Kidney glomerular epithelial cell (primary cell): ENCODE measurements at places on chromosomes 4 and X.

GRCh38 chr4:25981749-25982148 is 67.7 kb downstream of the SMIM20 start:
- no peak for DNase-seq

- no peak for DNase-seq
These were observed 22.3 kb downstream of the TEC start for GRCh38 chr4:48247142-48247877.

DNA sequence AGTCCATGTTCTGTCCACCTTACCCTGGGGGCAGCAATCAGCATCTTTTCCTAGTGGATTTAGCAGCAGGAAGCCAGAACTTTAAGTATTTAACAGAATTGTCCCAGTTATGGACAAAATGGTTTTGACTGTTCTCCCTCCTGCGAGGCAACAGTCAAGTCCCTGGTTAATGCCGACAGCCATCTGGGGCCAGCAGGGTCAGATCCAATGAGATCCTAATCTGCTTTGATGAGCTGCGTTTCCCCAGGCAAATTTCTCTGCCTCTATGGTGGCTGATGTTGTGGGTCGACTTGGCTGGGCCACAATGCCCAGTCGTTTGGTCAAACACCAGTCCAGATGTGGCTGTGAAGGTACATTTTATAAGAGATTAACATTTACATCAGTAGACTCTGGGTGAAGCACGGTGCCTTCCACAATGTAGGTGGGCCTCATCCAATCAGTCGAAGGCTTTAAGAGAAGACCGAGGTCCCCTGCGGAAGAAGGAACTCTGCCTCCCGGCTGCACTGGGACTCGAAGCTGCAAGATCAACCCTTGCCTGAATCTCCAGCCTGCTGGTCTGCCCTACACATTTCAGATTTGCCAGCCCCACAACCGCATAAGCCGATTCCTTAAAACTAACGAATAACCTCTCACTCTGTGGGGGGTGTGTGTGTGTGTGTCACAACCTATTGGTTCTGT is 89.0 kb upstream of the C4orf50 start:
- no peak for DNase-seq

DNA sequence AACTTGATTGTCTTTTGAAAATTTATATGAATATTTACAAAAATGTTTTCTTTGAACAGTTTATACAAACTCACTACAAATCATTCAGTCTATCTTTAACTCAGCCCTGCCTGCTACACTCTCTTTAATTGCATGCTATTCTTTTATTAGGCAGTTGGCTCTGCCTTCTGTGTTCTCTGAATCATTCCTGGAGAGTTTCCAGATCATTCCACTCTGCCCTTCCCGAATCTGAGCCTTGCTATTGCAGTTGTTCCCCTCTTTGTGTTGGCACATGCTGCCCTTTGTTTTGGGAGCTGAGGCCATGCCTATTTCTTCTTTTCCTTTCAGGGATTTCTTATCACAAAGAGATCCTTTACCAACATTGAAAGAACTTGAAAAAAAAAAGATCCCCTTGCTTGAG is 8.7 kb upstream of the TECRL start:
- no peak for DNase-seq

DNA sequence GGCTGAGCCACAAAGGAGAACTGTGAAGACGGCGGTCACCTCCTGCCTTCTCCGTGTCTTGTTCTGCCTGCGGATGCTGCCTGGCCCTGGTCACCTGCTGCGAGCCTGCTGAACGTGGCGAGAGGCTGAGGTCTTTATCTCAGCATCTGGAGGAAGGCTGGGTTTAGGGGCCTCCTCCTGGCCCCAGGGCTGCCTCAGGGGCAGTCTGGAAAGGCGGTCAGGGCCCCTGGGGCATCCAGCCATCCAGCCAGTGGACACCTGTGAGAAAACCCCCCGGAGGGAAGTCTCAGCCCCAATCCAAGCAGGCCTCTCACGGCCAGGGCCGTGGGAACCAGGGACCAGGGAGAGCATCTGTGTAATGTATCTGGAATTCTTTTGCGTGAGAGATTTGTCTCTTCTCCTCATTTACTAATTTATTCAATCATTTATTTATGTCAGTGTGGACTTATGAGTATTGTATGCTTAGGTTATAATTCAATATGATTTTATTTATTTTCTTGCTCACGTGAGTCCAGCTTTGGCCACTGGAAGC is 11.3 kb downstream of the PDE6B start:
- no peak for DNase-seq

DNA sequence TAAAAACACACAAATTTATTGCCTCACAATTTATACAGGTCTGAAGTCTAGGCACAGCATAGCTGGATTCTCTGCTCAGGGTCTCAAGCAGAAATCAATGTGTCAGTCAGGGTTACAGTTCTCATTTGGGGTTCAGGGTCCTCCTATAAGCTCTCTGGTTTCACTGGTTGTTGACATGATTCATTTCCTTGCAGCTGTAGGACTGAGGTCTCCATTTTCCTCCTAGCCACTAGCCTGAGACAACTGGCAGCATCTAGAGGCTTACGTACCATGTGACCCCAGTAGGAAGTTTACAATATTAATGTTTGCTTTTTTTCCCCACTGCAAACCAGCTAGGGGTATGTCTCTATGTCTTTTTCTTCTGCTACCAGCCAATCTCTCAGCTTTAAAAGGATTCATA is 102.5 kb downstream of the CPEB2 start:
- DNase-seq, result no peak

GRCh38 chr4:155025762-155026457 is 182.5 kb upstream of the NPY2R start:
- DNase-seq, result no peak

DNA sequence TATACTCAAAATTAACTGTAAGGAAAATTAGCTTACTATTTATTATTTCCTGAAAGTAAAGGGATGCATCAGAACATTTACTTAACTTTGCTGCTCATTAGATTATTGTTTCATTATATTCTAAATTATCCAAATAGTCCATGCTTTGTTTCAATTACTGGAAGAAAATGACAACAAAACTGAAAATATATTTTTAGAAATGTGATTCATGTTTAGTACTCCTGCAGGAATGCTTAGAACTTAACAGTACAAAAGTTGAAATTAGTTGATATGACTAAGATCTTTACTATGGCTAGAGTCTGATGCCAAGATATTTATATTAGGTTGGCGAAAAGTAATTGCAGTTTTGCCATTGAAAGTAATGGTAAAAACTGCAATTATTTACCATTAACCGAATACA is 660.5 kb upstream of the PABPC4L start:
- DNase-seq, result no peak

DNA sequence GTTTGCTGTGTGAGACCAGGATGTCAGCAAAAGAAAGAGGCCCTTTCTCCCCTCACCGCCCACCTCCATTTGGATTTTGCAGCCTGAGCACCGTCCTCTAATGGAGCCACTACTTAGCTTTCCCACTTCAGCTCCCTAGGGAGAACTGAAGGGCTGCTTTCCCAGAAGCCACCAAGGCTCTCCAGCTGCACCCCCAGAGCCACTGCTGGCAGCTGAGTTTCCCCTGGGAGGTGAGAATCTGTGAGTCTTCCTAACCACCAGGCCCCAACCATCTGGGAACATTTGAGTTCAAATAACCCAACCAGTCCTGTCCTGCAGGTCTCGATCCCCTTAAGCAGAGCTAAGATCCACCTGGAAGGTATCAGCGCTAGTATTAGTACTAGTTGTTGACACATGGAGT is 173.1 kb upstream of the USP9X start:
- DNase-seq, result no peak

DNA sequence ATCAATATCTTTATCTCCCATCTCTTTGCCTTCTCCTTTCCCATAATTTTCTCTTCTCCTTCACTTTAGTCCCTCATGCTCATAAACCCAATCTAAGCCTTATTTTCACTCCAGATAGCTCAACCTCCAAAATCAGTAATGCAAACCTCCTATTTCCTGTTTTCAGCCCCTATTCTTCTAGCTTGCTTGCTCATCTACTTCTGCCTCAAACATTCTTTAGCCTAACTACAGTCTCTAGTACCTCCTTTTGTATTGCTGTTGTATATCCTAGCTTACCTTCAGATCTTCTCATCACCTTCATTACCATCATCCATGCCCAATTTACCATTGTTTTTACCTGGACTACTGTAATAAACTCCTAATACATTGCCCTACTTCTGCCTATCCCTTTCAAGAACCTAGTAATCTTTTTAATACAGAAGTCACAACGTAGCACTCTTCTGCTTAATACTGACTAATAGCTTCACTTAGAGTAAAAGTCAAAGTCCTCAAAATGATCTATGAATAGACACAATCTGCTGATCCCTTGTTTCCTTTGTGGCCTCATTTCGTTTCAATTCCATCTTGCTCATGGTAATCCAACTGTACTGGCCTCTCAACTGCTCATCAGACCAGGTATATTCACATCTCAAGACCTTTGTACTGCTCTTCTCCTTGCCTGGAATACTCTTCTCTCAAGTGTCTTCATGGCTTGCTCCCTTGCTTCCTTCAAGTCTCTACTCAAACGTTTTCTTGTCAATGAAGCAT is 123.4 kb downstream of the FAM13A start:
- no peak for DNase-seq

- DNase-seq, result no peak
These were observed 372.9 kb downstream of the STIM2 start for GRCh38 chr4:27233531-27233930.

- no peak for DNase-seq
These were observed 56.6 kb downstream of the CHST7 start for GRCh38 chrX:46630141-46630540.

DNA sequence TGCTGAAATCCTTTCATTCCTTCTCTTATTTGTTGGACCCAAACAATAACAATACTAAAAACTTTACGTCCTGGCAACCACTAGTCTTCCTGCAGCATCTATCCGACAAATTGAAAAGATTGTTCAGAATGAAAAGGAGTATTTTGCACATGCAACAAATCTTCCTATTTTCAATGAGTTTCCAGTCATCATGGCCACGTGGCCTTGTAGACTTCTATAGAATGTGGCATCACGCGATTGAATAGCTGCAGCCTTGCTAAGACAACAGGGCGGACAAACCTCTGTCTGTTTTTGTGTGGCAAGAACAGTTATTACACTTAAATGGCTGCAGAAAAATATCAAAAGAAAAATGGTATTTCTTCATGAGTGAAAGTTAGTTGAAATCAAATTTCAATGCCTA is 297.9 kb upstream of the LCORL start:
- DNase-seq, result no peak

- DNase-seq, result no peak
These were observed 32.2 kb downstream of the PLS3 start for GRCh38 chrX:115592997-115593734.

DNA sequence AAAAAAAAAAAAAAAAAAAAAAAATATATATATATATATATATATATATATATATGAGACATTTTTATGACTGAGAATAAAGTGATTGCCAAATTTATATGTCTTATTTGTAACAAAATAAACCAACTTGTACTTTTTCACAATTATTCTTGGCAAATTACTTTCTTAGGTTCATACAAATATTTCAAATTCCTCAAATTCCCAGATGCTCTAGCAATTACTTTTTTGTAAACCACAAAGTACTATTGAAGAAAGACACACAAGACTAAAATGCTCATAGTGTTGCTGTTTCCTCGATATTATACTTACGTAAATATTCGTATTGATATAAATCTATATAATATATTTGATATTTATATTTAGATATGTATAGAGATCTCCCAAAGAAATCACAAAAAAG is 390.0 kb downstream of the FAT4 start:
- peak; percentile 51 for DNase-seq

DNA sequence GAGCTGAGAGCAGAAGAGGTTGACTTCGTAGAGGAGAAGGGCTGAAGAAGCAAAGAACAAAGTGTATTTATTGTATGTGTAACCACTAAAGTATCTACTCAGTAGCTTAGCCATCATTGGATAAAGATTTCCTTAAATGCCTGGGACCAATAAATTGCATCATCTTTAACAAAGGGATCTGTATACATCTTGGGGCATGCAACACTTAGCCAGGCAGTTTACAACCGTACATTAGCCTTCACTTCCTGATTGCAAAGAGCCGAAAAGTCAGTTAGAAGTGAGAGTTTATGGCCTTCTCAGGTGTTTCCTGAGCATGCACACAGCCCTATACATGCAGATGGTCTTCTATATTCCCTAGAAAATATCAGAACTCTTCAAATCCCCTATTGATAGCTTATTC is 68.0 kb upstream of the MAGED1 start:
- DNase-seq, result no peak

DNA sequence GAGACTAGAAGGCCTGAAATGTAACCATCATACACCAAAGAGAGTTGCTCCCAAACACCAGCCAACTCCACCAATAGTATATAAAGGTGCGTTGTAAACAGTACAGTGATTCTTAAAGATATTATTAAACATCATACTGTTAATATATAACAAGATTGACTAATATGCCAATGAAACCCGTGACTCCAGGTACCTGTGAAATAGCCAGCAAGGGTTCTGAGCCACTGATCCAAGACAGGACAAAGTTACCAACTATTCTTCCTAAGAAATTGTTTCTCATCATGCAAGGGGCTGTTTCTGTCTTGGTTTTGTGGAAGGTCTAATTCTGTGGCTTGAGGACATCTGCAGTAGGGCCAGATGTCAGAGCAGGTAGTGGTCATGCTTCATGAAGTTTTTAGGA is 47.2 kb downstream of the FHL1 start:
- peak; percentile 41 for DNase-seq

- no peak for DNase-seq
These were observed 8.0 kb downstream of the APLN start for GRCh38 chrX:129646566-129647417.

GRCh38 chr4:108168671-108169523 is at the start of gene LEF1:
TSS of gene LEF1 (minus strand) at chr4:108168932. CDS start at chr4:108167767, 1,165 bp downstream.
- DNase-seq, result peak; percentile 41

- no peak for DNase-seq
These were observed 51.7 kb downstream of the HAND2 start for GRCh38 chr4:173478201-173478912.

DNA sequence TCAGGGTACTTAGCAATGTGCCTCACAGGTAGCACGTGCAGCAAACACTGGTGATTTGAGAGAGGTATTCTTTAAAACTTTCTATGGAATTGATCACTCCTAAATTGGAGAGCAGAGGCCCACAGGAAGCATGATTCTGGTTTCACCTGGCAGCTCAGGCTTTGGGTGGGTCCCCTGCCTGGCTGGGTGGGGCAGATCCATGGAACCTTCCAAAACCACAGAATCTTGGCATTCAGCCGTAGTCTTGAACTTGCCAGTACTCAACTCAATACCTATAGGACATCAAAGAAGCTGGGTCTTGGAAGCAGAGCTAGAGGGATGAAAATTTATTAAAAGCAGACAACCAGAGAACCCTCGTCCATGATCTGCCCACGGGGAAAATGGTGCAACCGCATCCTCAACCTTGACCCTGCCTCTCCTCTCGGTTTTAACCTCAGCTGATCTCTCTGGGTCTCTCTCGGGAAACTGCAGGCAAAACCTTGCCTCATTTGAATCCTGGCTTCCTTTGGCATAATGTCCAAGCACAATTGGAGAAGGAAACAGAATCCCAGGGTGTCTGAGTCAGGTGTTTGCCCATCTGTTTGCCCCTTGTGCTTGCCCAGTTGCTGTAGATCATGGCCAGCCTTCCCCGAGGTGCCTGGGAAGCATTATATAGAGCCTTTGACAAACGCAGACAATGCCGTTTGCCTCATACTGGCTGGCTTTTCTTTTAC is 22.9 kb downstream of the OTOP1 start:
- no peak for DNase-seq
